ENCODE measurements at places on chromosomes 6 and 20. TPM values are rescaled to one million over a fixed set of nuclear protein-coding genes. Genes with fewer than 3 reads are reported as not detected.

The VGLL2 gene
- 17.7 TPM for total RNA-seq

The GNRH2 gene
- not detected for total RNA-seq

The CAPN11 gene
- 0.52 TPM for total RNA-seq

The KCNQ2 gene
- 1.6 TPM for total RNA-seq

The BPIFB4 gene
- not detected for total RNA-seq

The RAET1G gene
- not detected for total RNA-seq

The ANGPT4 gene
- under 0.01 TPM for total RNA-seq

The POPDC3 gene
- 52.2 TPM for total RNA-seq

The LY6G6C gene
- total RNA-seq, result not detected

The PCNA gene
- 35.5 TPM for total RNA-seq

The KCNK5 gene
- total RNA-seq, result 1.6 TPM

The COL10A1 gene
- total RNA-seq, result 0.52 TPM

The IMPG1 gene
- total RNA-seq, result 0.52 TPM
